Right lung (tissue), 10 donors: ENCODE measurements at places on chromosomes 1 and 21. TPM values are rescaled to one million over a fixed set of nuclear protein-coding genes. Genes with fewer than 3 reads are reported as not detected.

- no peak for DNase-seq
Observed at GRCh38 chr1:181126871-181127587, 38.5 kb downstream of the IER5 start.

DNA sequence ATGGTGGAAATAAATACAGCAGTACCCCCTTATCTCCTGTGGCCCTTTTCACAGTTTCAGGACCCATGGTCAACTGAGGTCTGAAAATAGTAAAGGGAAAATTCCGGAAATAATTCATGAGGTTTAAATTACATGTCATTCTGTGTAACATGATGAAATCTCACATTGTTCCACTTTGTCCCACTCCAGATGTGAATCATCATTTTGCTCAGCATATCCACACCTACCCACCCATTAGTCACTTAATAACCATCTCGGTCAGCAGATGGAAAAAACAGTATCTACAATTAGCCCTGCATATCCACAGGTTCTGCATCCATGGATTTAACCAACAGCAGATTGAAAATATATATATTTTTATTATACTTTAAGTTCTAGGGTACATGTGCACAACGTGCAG lies 86.9 kb upstream of the GORAB start:
- no peak for DNase-seq

- no peak for DNase-seq
Observed at GRCh38 chr1:119112791-119113190, 27.7 kb downstream of the WARS2 start.

DNA sequence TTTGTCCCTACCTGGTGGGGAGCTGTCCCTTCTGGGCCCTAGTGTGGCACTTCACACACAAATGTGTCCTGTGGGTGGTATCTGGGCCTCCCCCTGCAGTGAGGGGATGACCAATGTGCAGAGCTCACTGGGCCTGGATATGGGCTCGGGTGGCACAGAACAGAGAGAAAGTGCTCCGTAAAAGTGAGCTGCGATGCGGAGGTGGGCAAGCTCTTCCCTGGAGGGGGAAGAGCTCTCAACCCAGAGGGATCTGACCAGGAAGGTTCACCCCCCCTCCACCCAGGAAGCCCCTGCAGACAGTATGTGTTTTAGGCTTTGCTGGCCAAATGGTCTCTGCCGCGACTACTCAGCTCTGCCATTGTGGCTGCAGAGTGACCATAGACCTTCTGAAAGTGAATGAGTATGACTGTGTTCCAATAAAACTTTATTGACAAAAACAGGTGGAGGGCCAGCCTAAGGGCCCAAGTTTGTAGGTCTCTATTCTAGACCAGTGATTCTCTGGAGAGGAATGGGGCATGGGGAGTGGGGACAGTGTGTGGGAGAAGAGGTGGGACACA lies 8.6 kb upstream of the ITGB2 start:
- no peak for DNase-seq

- no peak for DNase-seq
Observed at GRCh38 chr1:164804366-164804765, 245.4 kb downstream of the PBX1 start.

- DNase-seq, result no peak
Observed at GRCh38 chr1:161499099-161500039, 5.9 kb upstream of the FCGR2A start.

DNA sequence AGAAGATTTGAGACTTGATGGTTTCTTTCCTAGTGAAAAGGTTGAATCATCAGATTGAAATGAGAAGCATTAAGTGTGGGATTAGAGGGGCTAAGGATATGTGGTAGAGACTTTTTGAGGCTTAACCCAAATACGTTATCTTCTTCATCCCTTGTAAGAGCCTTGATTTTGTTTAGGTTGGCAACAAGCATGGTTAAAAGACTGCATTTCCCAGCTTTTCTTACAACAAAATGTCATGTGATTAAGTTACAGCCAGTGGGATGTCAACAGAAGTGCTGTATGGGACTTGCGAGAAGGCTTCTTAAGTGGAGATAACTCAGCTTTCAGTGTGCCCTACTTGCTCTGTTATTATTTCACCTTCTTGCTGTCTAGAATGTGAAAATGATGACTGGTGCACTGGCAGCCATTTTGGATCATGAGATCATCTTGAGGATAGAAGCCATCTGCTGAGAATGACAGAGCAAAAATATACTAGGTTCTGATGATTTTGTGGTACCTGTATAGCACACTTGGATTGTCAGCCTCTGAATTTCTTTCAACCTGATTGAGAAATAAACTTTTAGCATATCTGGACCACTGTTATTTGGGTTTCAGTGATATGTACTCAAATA lies 41.3 kb upstream of the GNG12 start:
- no peak for DNase-seq

- peak; percentile 55 for DNase-seq
Observed at GRCh38 chr1:160607011-160607671, 27.8 kb upstream of the CD84 start.

GRCh38 chr1:36170643-36171412 lies 14.9 kb downstream of the MAP7D1 start:
- no peak for DNase-seq

Gene CLCA4
- polyA plus RNA-seq, result not detected

Gene TEX38
- 0.20 TPM for polyA plus RNA-seq

Gene CD52
- polyA plus RNA-seq, result 5.6 TPM

Gene MNDA
- 4.3 TPM for polyA plus RNA-seq

Gene ELAPOR1
- polyA plus RNA-seq, result 10.6 TPM

Gene KCNJ9
- 0.04 TPM for polyA plus RNA-seq
